ENCODE measurements at places on chromosomes 3 and 15. TPM values are rescaled to one million over a fixed set of nuclear protein-coding genes. Genes with fewer than 3 reads are reported as not detected.

NEIL1 gene
- total RNA-seq: 0.79 TPM

EEF1AKMT4 gene
- 18.1 TPM for total RNA-seq

ARPIN gene
- not detected for total RNA-seq

TP63 gene
- total RNA-seq: not detected

HTD2 gene
- 16.1 TPM for total RNA-seq

Data from activated T-cell treated with anti-CD3 and anti-CD28 coated beads, Interleukin-2, amount 50 U/mL, for 4 hours (primary cell).